CD4-positive, alpha-beta T cell treated with Interleukin-12 subunit alpha and Interleukin-12 subunit beta, for 1 hour (primary cell): ENCODE measurements at places on chromosomes 3 and 15.

GRCh38 chr3:22858486-22858885 lies 344.6 kb upstream of the UBE2E2 start:
- no peak for DNase-seq

DNA sequence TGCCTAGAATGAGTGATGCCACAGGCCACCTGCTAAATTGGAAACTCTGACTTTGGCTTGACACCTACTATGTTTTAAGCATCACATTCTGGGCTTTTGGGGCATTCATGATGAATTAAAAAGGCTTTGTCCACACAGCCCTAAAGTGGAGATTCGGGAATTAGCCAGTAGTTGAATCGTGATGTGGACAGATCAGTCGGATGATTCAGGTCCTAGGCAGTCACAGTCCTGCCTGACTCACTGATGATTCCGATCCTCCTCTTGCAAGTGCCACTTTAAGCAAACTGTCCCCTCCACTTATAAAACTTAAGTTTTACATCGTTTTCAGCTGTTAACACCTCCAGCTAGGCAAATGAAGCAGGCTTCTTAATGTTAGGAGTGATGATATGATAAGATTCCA lies 75.3 kb downstream of the SYNPR start:
- DNase-seq, result no peak

DNA sequence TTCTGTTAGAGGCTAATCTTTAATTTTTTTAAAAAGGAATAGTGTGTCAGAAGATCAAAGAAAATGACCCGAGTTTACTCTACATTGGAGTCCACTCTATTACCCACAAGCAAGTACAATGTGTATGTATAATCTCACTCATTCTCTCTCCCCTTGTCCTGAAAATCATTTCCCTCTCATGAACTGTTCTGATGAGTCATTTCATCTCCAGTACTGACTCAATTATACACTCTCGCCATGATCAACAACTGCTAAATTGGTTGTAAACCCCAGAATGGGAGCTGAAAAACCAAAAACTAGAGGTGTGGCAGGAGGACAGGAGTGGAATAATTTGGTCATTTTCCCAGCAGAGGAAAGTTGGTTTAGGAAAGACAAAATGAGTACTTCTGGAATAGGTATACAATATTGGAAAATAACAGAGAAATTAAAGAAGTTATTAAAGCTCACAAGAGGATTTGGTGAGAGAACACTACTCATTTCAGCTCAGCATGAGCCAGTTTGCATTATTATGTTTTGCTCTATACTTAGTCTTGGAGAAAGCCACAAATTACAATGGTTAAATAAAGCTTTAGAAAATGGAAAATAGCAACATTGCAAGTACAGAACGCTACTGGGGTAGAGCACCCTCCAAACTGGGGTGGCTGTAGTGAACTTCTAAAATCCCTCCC lies 144.3 kb upstream of the PFN2 start:
- DNase-seq, result no peak

DNA sequence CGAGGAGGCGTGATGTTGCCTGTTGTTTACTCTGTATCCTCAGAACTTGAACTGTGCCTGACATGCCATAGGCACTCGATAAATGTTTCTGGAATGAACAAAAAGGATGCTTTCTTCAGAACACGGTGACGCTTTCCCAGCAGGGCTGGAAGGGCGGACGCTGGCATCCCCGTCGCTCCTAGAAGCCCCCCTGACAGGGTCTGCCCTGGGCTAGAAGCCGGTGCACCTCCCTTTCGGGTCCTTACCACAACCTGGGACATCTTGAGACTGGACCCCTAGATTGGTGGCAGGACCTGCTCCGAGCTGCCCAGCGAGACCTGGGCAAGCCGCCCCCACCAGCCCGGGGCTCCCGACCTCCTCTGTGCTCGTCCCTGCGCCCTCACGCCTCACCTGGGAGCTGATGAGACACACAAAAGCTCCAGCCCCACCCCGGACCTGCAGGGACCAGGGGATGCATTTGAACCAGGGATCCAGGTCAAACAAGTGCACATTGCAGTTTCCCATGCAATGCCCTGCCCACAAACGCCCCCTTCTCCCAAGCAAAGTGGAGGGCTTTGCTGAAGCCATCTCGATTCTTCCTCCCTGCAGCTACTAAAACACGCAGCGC lies 131.2 kb upstream of the MEF2A start:
- DNase-seq, result no peak

DNA sequence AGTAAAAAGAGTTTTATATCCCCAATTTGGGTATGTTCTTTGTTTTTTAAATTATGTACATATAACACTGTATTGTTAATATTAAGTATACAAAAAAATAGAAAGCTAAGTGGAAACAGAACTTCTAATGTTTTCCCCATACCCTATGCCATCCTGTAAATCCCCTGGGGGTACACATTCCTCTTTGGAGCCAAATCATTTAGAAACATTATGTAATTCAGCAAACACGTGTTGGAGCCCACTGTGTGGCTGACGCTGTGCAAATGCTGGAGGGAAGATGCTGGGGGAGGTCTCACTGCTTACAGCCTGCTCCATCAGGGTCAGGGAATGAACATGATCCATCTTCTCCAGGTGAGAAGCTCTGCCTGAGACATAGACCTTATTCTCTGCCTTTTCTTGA lies 52.8 kb downstream of the CRTC3 start:
- DNase-seq, result no peak

- peak; percentile 61 for DNase-seq
These were observed 16.2 kb upstream of the XIRP1 start for GRCh38 chr3:39208463-39209055.

DNA sequence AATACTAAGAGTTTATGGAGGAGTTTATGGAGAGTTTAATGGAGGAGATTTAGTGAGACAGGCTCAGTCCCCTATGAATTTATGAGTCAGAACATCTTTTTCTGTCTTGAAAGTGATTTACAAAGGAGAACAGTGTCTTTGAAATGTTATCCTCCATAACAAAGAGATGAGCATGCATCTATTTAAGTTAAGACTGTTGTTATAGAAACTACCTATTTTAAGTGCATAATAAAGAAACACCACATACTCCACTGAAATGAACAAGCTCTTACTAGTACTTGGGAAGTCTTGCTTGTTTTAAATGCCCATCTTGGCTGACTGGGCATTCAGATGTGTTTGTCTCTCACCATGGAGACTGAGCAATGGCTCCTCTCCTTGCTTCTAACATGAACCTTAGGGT lies 118.7 kb upstream of the ACP3 start:
- no peak for DNase-seq

DNA sequence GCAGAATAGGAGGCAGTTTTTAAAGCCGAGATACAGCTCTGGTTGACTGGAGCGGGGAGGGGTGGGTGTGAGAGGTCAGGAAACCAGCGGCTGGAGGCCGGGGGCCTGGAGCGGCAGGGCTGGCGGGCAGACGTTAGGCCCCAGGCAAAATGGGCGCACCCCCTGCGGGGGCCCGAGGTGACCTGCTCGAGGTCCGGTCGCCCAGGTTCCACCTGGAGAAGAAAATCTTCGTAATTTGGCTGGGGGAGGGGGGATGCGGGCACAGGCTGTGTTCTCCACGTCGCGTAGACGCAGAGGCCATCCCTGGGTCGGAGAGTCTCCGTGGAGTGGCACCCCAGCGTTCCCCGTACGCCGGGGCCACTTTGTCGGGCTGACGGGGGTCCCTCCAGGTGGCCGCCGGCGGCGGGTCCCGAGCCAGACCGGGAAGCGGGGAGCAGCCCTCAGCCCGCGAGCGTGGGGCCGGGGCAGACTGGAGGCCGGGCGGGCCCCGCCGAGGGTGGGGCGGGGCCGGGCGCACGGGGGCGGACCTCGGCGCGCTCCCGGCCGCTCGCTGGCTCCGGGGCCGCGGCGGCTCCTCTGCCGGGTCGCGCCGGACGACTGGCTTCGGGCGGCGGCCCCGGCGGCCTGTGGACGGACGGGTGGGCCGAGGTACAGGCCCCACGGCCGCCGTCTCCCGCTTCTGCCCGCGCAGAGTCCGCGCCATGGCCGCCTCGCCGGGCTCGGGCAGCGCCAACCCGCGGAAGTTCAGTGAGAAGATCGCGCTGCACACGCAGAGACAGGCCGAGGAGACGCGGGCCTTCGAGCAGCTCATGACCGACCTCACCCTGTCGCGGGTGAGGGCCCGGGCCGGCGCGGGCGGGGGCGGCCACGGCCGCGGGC lies at the start of gene CRTC3:
TSS of gene CRTC3 (plus strand) at position 553 of the 879 bp plus-strand sequence. CDS start at position 702, 149 bp downstream.
- peak; percentile 62 for DNase-seq

DNA sequence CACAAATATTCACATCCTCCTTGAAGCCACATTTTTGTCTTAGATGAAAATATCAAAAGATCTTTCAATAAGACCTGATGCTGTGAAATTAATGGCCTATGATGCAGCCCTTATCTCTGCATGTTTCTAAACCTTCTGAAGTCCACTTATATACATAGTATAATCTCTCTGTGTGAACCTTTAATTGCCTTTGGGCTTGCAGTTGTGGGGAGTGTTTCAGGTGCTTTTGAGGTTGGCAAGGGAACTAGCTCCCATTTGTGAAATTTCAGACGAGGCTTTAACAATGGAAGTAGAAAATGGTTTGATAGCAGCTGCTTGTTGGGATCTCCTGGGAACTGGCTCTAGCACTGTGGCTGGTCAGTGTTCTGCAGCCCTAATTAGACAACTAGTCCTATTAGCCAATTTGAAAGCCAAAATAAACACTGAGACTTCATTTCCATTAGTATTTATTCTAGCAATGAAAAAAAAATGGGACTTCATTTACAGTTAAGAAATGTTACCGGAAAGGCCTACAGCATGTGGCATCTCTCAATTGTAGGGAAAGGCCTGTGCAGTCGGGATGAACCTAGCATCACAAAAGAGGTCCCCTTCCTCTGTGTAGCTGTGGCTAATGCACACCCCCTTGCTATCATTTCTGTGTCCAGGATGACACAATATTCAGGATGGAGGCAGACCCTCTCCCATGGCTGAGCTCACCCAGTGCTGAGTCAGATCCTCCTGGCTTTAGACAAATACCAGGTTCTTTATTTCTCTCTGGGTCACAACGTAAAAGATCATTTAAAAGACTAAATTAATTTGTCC lies 140.7 kb upstream of the TRIM42 start:
- no peak for DNase-seq

DNA sequence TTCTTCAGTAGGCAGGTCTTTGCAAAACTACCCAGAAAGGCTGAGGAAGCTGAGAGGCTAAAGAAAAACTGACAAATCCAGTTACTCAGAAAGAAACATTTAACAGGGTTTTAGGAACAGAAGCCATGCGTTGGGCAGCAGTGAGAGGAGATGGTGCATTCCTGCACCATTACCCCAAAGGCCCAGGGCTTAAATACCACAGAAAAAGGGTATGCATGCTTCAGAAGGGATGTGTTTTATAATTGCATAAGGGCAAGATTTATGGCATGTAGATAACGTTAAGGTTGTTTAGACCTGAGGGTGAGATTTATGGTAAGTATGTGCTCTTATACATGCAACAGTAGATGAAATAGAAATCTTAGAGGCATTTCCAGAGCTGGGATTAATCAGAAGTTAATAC lies 10.0 kb downstream of the C3orf52 start:
- DNase-seq, result no peak

DNA sequence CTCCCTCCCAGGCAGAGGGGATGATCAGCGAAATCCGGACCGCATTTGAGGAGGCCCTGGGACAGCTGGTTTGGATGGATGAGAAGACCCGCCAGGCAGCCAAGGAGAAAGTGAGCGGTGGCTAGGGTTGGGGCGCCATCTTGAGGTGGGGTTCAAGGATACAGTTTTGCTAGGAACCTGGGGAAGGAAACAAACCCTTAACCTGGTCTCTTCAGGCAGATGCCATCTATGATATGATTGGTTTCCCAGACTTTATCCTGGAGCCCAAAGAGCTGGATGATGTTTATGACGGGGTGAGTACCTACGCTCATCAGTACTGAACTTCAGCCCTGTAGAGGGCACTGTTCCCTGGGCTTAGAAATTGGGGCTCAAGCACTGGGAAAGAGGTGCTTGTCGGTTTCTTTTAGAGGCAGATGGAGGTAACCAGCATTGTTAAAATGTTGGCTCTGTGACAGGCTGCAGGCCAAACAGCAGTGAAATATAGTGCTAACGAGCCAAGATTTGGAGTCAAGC lies 9.6 kb upstream of the PSMD2 start:
- DNase-seq, result peak; percentile 60

DNA sequence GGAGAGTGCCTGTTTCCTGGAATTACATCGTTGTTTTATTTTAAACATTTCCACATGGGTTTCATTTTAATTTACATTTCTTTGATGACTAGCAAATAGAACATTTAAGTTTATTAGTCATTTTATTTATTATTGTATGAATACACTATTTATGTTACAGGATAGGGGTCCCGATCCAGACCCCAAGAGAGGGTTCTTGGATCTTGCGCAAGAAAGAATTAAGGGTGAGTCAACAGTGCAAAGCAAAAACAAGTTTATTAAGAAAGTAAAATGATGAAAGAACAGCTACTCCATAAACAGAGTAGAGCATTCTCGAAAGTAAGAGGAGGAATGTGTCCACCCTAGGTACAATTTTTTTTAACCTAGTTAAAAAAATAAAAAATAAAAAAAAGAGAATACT lies 539.5 kb downstream of the NAALADL2 start:
- DNase-seq, result no peak

- no peak for DNase-seq
These were observed 17.1 kb upstream of the DCBLD2 start for GRCh38 chr3:98918586-98918985.

- no peak for DNase-seq
These were observed 339.0 kb downstream of the IL5RA start for GRCh38 chr3:2771193-2771592.

DNA sequence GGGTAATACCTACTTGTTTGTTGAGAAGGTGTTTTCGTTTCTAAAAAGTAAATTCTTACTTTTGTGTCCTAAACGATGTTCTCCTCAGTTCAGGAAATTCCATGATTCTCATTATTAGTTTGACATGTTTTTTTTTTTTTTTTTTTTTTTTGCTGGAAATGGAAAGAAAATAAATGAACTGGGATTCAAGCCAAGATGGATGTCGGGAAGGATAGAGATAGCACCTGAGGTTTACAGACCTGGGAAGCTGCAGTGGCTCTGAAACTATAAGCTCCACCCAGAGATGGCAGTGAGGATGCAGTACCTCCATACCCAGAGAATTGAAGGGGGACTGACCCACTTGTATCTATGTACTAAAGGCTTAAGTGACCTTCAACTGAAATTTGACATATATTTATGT lies 334.6 kb upstream of the TGFBR2 start:
- DNase-seq, result no peak

- DNase-seq, result no peak
These were observed 30.0 kb downstream of the TARS3 start for GRCh38 chr15:101694261-101694660.

GRCh38 chr15:39230205-39230907 lies 350.5 kb upstream of the THBS1 start:
- no peak for DNase-seq

DNA sequence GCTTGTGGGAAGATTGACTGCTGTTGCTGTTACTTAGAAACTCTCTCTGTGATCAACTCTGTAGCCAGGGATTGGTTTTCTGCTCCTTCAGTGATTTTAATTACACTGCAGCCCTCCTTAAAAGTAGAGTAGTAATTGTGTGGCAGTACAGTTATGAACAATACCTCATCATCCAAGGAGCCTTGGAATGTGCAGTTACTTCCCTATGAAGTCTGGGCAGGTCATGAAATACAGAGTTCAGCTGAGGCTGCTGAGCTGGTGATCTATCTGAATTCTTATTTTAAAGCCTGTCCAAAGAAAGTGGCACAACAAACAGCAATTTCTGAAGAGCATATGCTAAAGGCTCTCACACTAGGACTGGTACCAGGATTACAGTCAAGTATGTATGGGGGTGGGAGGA lies 37.4 kb upstream of the MRPL3 start:
- no peak for DNase-seq
